ENCODE measurements at places on chromosomes 7 and 10.

- H3K27ac ChIP-seq: no peak overlapping the region
- DNase-seq: no peak
- peaks cover 49% of the 10 kb centered on the region for H3K27me3 ChIP-seq
- no peak overlapping the region for H3K4me3 ChIP-seq
- H3K4me1 ChIP-seq: peaks cover 18% of the 10 kb centered on the region
- peaks cover 4% of the 10 kb centered on the region for H3K36me3 ChIP-seq
Measured at GRCh38 chr7:101159696-101160674, 5.4 kb downstream of the VGF start.

GRCh38 chr10:110959379-110960332 lies 40.3 kb downstream of the SHOC2 start:
- H3K4me1 ChIP-seq: no peaks in the 10 kb centered on the region
- no peak overlapping the region for H3K27ac ChIP-seq
- no peak for DNase-seq
- no peaks in the 10 kb centered on the region for H3K27me3 ChIP-seq
- no peak overlapping the region for H3K4me3 ChIP-seq

- peaks cover 6% of the 10 kb centered on the region for H3K27me3 ChIP-seq
- peaks cover 2% of the 10 kb centered on the region for H3K4me1 ChIP-seq
- no peaks in the 10 kb centered on the region for H3K36me3 ChIP-seq
- no peak for DNase-seq
- no peak overlapping the region for H3K27ac ChIP-seq
- no peak overlapping the region for H3K4me3 ChIP-seq
Measured at GRCh38 chr7:22729180-22729825, 2.3 kb downstream of the IL6 start.

DNA sequence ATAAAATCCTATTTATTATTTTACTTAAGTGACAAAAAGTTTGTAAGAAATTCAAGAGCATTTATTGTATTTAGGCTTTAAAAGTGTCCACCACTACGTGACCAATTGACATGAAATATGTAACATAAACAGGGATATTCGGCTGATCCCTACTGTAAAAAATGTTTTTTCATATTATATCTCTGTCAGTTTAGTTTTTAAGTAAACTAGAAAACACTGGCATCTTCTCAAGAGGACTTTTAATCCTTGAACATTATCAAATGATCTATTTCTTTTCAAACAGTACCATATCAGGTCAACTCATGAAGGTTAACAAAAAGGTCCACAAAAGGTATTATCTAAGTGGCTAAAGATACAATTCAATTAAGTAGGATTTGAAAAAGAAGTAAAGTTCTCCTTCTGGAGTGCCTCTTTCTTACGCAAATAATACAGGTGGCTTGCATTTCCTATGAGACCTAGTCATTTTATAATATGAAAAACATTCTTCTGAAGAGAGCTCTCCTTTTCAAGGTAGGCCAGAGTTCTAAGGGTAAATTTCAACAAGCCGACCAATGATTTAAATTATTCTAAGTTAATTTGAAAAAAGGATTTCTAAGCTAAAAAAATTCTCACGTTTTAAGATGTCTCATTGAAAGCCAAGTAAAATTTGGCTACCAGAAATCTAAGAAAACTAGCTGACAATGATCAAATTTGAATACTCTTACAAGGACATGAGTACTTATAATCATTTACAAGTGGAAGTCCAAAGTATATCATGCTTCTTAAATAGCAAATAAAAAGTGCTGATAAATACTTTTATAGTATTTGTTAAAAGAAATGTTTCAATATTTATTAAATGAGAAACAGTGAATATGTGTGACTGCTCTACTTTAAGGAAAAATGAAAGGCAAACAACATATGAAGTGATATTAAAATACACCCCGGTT lies 133.5 kb downstream of the NRBF2 start:
- H3K4me3 ChIP-seq: peak overlapping the region; percentile 42
- H3K36me3 ChIP-seq: no peaks in the 10 kb centered on the region
- DNase-seq: no peak
- no peak overlapping the region for H3K27ac ChIP-seq
- no peaks in the 10 kb centered on the region for H3K27me3 ChIP-seq
- H3K4me1 ChIP-seq: no peaks in the 10 kb centered on the region

DNA sequence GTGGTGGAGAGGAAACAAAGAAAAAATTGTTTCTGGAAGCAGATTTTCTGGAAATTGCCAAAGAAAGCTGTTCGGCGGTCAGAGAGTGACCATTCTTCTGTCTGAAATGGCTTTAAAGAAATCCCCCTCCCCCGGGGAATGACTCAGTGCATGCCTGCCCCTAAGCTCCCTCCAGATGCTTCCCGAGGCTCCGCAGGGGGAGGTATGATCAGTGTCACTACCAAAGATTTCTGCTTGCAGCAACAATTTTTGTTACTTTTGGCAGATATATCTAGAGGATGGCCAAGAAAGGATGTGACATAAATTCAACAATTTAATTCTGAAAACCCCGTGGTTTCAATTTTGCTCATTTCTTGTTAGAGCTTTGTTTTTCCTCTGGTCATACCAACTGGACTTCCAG lies 163.9 kb downstream of the JCAD start:
- no peak for DNase-seq
- no peaks in the 10 kb centered on the region for H3K27me3 ChIP-seq
- no peaks in the 10 kb centered on the region for H3K36me3 ChIP-seq
- H3K27ac ChIP-seq: no peak overlapping the region
- H3K4me1 ChIP-seq: no peaks in the 10 kb centered on the region
- no peak overlapping the region for H3K4me3 ChIP-seq

- DNase-seq: no peak
- H3K4me3 ChIP-seq: no peak overlapping the region
- no peaks in the 10 kb centered on the region for H3K36me3 ChIP-seq
- no peak overlapping the region for H3K27ac ChIP-seq
- H3K27me3 ChIP-seq: no peaks in the 10 kb centered on the region
Measured at GRCh38 chr7:46257761-46258448, 336.8 kb upstream of the IGFBP3 start.

DNA sequence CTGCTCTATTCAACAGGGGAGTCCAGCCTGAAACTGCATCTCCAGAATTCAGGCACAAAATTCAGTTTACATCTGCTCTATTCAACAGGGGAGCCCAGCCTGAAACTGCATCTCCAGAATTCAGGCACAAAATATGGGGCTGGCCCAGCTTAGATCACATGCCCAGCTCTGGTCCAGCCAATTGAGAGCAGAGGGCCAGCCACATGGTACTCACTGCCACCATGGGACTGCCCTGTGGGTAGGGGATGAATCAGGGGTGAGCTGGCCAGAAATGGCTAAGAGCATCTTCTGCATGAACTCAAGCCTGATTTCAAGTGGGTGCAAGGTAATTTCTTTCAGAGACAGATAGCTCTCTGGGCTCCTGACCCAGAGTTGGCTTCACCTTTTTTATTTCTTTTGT lies 156.6 kb upstream of the LYZL2 start:
- no peaks in the 10 kb centered on the region for H3K36me3 ChIP-seq
- H3K4me3 ChIP-seq: no peak overlapping the region
- H3K27ac ChIP-seq: peak overlapping the region; percentile 55
- peaks cover 46% of the 10 kb centered on the region for H3K4me1 ChIP-seq

- H3K27ac ChIP-seq: no peak overlapping the region
- no peak overlapping the region for H3K4me3 ChIP-seq
- no peaks in the 10 kb centered on the region for H3K27me3 ChIP-seq
- no peaks in the 10 kb centered on the region for H3K4me1 ChIP-seq
- H3K36me3 ChIP-seq: no peaks in the 10 kb centered on the region
- no peak for DNase-seq
Measured at GRCh38 chr10:86257683-86258082, 108.9 kb downstream of the GRID1 start.

DNA sequence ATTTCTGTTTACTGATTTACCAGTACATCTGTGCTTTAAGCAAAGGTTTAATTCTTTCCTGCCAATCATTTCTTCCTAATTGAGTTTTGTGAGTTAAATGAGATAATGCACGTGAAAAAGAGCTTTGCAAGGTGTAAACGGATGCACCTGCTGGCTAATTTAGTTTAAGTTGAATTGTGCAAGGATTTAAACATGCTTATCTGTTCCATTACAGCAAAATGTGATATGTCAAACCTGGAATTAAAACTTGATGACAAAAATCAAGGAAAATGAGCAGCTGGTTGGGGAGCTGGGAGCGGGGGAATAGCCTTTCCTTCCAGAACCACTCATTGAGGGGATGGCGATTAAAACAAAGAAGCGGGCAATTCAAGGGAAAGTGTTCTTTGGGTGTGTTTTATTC lies 155.0 kb upstream of the CTTNBP2 start:
- no peak overlapping the region for H3K4me3 ChIP-seq
- H3K4me1 ChIP-seq: no peaks in the 10 kb centered on the region
- no peak for DNase-seq
- H3K36me3 ChIP-seq: no peaks in the 10 kb centered on the region
- no peaks in the 10 kb centered on the region for H3K27me3 ChIP-seq

DNA sequence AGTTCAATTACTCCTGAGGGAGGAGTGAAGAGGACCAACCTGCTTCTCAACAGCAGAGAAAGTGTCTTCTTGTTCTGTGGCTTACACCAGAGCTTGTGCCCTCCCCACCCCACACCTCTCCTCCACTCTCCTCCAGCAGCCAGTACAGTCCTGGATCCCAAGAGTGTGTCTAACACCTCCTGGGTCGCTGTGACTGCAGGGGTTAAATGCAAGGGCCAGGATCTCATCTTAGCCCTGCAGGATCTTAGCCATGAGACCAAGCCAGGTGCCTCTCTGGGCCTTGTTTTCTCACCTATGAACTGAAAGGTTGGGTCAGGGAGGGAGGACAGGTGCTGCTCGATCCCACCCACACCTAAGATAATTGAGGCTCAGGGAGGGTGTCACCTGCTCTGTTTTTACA lies 34.5 kb upstream of the MSRB2 start:
- H3K27me3 ChIP-seq: no peaks in the 10 kb centered on the region
- H3K36me3 ChIP-seq: no peaks in the 10 kb centered on the region
- H3K4me1 ChIP-seq: no peaks in the 10 kb centered on the region
- DNase-seq: no peak
- H3K27ac ChIP-seq: no peak overlapping the region

DNA sequence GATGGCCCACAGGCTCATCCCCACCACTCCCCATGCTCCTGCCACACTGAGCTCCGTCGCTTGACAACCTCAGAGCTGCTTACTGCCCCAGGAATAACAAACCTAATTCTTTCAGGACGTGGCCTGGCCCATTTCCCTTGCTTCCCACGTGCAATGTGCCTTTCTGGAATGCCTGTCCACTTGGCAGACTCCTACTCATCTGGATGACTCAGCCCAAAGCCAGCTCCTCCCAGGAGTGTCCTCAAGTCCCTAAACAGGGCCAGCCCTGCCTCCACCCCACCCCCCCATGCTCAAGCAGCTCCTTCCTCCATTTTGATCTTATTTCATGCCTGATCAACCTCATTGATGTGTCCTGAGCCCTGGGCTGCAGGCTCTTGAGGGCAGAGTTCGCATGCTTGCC lies 164.9 kb upstream of the RNF32 start:
- DNase-seq: no peak
- no peak overlapping the region for H3K4me3 ChIP-seq
- H3K36me3 ChIP-seq: no peaks in the 10 kb centered on the region

- no peak overlapping the region for H3K27ac ChIP-seq
- DNase-seq: no peak
- no peaks in the 10 kb centered on the region for H3K36me3 ChIP-seq
- no peaks in the 10 kb centered on the region for H3K27me3 ChIP-seq
- H3K4me1 ChIP-seq: peaks cover 41% of the 10 kb centered on the region
Measured at GRCh38 chr7:159024280-159024951, 120.3 kb downstream of the VIPR2 start.

- H3K27ac ChIP-seq: no peak overlapping the region
- no peak for DNase-seq
- no peak overlapping the region for H3K4me3 ChIP-seq
- H3K4me1 ChIP-seq: no peaks in the 10 kb centered on the region
- no peaks in the 10 kb centered on the region for H3K27me3 ChIP-seq
- H3K36me3 ChIP-seq: no peaks in the 10 kb centered on the region
Measured at GRCh38 chr10:117993166-117993565, 53.6 kb downstream of the RAB11FIP2 start.

GRCh38 chr10:8013619-8014018 lies 40.9 kb upstream of the GATA3 start:
- no peaks in the 10 kb centered on the region for H3K4me1 ChIP-seq
- no peak overlapping the region for H3K27ac ChIP-seq
- no peak for DNase-seq

DNA sequence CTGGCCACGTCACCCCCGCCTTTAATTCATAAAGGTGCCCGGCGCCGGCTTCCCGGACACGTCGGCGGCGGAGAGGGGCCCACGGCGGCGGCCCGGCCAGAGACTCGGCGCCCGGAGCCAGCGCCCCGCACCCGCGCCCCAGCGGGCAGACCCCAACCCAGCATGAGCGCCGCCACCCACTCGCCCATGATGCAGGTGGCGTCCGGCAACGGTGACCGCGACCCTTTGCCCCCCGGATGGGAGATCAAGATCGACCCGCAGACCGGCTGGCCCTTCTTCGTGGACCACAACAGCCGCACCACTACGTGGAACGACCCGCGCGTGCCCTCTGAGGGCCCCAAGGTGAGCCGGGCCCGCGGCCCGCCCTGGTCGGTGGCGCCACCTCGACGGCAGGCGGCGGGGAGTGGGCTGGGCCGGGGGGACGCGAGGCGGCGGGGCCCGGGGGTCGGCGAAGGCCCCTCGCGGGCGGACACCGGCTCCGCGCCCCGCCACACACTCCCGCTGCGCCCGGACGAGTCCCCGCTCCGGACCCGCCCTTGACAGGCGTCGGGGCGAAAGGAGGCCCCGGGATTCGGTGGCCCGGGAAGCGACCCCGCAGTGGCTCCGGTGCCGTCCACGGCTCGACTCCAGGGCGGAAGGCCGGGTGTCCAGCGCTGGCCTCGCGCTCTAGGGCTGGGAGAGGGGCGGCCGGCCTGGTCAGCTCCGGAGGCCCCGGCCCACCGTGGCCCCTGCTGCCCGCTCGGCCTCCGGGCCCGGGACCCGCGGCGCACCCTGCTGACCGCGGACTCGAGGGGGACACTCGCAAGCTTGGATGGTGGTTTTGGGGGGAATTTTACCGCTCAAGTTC lies 557 bp downstream of the BAG3 start:
- H3K36me3 ChIP-seq: no peaks in the 10 kb centered on the region
- peak overlapping the region; percentile 88 for H3K4me3 ChIP-seq
- no peak for DNase-seq
- no peak overlapping the region for H3K27ac ChIP-seq
- H3K4me1 ChIP-seq: peaks cover 8% of the 10 kb centered on the region

Measured in thymus (tissue), 14 donors.